ENCODE measurements at places on chromosomes 4 and X.

- DNase-seq, result no peak
These were observed 330.9 kb downstream of the BCOR start for GRCh38 chrX:39766855-39767254.

GRCh38 chrX:9662148-9662547 is 103.5 kb downstream of the GPR143 start:
- DNase-seq, result no peak

DNA sequence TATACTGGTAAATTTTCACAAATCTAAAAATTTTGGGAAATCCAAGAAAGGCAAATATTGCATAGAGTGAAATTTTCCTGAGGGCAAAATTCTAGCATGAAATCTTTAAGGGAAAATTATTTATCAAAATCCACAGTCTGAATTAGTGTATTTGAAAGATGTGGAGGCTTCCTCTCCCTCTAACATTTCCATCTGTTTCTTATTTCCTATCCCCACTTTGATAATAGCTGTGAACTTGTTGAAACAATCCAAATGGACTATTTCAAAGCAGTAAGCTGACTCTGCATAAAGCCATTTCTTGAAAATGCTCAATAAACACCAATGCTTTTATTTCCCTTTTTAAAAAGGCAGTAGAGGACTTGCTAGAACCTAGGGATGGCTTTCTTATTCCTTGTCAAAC is 107.3 kb upstream of the PABPC4L start:
- no peak for DNase-seq

DNA sequence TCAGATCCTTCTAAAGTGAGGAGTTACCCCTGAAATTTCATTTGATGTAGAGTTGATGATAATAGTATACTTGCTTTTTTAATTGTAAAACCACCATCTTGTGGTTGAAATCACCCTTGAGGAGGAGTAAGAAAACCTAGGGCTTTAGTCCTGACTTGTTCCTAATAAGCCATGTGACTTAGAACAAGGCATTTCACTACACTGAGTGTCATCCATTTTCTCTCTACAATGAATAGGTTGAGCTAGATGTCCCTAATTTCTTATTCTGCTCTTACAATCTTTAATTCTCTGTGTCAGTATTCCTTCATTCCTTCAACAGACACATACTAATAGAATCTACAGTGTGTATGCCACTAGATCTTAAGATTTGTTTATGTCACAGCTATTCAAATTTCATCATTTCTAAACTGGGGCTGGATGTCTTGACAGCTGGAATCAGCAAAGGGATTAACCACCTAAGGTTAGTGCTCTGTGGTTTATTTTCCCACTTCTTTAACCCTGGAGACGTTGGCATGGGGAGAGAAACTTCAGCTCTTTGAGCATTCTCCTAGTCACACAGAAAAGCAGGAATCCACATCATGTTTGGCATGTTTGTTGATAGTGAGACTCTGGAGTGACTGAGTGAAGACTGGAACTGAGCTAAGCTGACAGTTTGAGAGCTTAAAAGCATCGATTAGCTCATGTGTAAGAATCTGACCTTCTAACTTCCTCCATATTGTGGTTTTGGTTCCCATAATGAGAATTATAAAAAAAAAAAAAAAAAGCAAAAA is 246.3 kb downstream of the NDST4 start:
- no peak for DNase-seq

- no peak for DNase-seq
These were observed 620 bp downstream of the IL9R start for GRCh38 chrX:155998116-155998515.

DNA sequence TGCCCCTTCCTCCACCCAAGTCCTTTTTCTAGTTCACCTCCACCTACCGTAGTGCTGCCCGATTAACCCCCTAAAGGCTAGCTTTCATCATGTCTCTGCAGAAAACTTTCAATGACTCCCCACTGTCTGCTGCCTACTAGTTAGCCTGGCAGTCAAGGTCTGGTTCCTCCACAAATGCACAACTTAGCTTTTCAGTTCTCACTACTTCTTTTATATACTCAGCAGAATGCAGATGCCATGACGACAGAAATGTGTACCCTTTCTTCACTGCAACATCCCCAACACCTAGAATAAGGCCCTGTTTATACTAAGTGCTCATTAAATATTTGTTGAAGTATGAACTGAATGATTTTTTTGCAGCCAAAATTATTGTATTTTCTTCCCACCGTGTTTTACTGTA is 30.9 kb upstream of the RASGEF1B start:
- no peak for DNase-seq

DNA sequence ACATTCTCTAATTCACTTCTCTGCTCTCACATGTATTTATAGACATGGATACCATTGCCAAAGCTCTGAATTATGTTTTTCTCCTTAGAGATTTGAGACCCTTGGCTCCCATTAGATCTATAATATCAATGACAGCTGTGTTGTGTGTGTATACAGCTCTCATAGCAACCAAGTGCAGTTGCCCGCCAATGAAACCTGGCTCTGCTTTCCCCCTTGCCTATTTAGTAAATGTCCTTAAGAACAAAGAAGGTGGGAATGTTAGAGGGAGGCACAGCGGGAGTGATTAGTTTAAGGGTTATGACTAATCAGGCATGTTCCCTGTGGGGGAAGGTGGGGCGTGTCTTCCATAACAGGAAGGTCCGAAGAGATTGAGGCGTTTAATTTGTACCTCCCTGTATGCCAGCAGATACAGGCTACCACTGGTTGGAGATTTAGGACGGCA is 100.5 kb upstream of the TBC1D9 start:
- no peak for DNase-seq

- no peak for DNase-seq
These were observed 187.7 kb downstream of the ENOX2 start for GRCh38 chrX:130715299-130715698.

DNA sequence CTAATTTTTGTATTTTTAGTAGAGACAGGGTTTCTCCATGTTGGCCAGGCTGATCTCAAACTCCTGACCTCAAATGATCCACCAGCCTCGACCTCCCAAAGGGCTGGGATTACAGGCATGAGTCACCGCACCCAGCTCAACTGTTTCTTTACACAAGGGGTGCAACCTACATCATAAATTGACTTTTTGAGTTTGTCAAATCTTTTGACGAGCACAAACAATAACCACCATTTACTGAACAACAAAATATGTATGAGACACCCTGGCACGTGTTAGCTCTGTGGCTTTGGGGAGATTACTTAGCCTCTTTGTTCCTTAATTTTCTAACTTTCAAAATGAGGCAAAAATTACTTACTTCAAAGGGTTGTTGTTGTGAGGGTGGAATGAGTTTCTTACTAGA is 23.5 kb upstream of the SLC34A2 start:
- DNase-seq, result no peak

DNA sequence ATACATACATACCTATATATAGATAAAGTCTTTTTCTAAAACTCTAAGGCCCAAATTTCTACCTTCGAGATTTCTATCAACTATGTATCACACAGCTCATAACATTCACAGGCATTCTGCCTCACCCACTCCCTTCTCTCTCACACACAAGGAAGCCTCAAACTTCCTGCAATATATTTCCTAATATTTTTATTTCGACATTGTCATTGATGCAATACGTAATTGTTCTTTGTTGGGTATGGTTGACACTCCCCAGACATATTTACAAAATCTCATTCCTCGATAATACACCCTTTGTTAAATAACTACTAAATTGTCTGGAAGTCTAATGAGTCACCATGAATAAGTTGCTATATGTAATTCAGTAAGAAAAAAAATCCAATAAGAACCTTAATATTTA is 143.5 kb downstream of the HNRNPD start:
- DNase-seq, result no peak

DNA sequence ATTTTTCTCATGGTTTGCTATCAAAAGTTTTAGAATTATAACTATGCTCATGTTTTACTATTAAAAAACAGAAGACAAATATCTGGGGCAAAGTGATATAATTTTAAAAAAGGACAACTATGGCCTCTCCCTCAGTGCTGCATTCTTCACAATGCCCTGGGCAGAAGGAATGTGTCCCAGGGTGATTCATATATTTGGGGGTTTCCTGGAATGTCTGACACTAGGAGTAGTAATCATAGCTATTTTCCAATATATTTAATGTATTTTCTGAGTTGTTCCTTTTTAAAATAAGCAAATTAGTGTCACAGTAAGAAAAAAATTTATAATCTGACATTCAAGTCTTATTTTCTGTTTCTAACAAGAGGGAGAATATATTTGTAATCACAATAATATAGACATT is 281.7 kb downstream of the UNC5C start:
- no peak for DNase-seq

DNA sequence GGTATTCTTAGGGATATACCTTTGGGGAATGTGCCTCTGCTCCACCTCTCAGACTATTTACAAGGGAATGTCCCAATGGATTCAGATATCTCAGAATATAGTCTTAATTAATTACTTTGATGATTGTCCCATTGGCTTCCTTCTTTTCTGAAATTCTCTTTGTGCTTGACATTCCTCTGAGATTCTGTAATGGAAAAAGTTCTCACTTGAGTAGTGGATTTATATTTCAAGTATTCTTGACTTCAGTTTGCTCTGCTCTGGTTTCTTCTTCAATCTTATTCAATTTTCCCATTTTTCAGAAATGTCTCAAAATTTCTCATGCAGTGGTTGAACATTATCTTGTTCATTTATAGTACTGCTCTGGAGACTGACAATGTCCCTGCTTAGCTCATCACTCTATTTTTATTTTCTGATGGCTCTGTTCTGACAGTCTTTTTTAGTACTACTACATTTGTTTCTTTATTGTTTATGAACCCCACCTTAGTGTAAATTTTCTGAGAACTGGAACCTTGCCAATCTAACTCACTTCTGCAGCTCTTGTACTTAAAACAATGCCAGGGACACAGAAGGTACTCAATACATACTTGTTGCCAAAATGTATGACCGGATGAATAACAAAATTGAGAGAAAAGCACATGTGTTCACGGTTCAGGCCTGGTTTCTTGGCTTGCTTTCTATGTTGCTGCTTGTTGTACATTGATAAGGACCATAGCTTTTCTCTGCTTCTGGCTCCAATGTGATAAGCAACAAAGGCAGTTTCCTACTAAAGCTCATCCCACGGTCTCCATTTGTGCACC is 471.7 kb downstream of the GASK1B start:
- no peak for DNase-seq

DNA sequence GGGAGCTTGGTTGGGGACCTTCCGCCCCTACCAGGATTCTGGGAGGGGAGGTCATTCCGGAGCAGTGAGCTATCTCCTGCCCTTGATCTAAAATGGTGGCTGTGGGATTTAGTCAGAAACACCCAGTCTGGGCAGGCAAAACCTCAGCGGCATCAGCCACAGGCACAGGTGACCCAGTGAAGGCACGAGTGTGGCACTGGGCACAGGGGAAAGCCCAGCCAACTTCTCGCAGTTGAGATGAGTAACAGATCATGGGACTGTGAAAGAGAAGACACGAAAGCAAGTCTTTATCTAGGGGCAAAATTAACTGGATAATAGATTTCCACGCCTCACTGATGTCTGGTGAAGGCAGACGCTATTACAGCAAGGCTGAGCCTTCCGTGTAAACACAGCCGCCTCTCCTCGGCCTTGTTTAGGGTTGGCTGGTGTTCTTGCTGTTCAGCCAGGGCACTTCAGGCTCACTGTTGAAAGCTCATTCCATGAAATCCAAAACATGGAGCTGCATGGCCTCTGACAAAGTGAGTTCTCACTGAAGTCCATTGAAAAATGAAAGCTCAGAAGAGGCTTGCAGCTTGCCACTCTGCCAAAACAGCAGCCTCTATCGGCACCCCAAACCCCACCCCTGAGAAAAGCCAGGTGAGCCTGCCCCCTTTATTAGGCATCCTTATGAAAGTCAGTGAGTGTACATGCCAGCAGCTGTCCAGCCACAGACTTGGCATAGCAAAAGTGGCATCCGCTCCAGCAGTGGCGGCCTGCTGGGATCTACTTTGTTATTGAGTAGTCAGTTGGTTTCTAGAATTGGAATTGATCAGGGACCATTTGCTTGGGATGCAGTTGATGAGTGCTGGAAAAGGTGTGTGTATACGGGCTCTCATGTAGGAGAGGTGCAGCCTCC is 102.3 kb upstream of the MTM1 start:
- no peak for DNase-seq

DNA sequence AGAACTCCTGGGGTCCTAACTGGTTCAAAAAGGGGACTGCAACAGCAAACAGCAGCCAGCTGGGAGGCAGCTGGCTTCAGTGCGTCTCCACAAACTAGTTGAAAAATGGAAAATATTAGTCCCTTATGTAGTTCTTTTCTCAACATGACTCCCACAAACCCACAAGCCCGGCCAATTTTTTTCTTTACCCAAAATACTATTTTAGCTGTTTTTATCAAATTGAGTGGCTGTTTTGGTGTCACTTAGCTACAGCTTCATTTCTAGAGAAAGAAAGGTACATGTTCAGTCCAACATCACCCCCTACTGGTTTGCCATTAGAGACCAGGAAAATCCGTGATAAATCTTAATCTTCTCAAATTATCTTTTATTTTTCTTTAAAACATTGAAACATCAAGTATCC is 97.2 kb downstream of the GUCY2F start:
- no peak for DNase-seq

GRCh38 chr4:88216395-88216794 is 58.0 kb upstream of the ABCG2 start:
- no peak for DNase-seq

DNA sequence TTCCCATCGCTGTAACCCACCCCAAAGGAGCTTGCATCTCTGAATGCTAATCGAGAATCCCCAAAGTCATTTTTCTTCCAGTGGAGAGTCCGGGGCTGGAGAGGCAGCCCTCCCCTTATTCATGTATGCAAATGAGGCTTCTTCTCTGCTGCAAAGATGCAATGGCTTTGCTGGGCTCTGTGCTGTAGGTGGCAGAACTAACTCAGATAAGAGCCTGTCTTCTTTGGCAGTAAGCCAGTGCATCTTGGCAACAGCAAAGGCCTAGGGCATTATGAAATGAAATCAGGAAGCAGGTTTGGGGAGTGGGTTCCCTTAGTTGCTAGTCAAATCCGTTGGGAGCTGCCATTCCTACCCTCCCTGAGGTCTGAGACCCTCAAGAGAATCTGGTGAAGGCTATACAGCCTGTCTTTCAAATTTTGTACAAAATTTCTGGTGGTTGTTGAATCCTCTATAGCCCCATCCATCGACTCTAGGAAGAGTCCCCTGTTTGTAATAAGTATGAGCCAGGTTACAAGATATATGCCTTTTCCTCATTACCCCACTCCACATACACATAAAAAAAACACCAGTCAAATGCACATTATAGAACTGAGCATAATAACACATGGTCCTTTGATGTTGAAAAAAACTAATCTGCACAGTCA is 290.6 kb upstream of the TAPT1 start:
- DNase-seq, result no peak

GRCh38 chrX:77953302-77953701 is 16.1 kb downstream of the PGAM4 start:
- no peak for DNase-seq

DNA sequence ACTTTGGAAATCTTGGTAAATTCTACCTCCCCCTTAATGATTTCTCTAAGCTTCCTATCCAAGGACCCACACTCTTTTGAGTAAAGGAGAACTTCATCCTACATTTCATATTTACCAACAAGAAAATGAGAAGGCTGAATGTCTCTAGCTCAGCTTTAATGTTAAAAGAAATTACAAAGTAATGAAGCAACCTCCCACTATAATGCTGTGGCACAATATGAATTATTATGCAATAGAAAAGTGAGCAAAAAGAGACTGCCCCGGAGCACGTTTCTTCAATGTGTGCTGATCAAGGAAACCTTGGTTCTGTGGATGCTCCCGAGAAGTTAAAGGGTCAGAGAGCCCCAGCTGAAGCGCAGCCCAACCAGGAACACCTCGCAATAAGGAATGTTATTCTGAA is 9.1 kb upstream of the TBC1D1 start:
- no peak for DNase-seq

- no peak for DNase-seq
These were observed 367.2 kb downstream of the AFF2 start for GRCh38 chrX:148867596-148867995.
